NCI-H446 (cell line): ENCODE measurements at places on chromosomes 1 and 21.

DNA sequence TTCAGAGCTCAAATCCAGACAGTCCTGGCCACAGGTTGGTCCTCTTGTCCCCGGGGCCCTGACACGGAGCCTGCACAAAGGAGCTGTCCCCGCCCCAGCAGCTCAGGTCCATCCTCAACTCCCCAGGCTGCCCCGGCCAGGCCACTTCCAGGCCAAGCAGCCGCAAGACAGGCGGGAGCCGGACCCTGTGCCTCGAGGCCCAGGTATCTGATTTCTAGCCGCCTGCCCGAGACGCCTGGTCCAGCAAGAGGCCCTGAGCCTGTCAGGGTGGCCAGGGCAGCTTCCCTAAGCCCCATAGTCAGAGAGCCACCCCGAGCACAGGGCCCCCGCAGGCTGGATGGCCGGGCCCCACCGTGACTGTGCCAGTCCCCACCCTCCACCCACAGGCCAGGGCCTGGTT, 165.3 kb downstream of the PRDM16 start:
- DNase-seq = no peak

GRCh38 chr1:14614341-14614740, 15.9 kb downstream of the KAZN start:
- no peak for DNase-seq

GRCh38 chr1:29322147-29322694, 85.9 kb downstream of the PTPRU start:
- DNase-seq = no peak

- no peak for DNase-seq
These were observed 24.4 kb downstream of the MCOLN2 start for GRCh38 chr1:84972377-84972987.

GRCh38 chr1:44225761-44226160, 12.5 kb downstream of the DMAP1 start:
- no peak for DNase-seq

GRCh38 chr1:194833111-194833510, 1646.7 kb upstream of the B3GALT2 start:
- no peak for DNase-seq

- DNase-seq = no peak
These were observed at the start of gene MAP3K7CL for GRCh38 chr21:29130270-29130969. Gene MAP3K7CL (plus strand): TSS chr21:29130644. CDS start chr21:29133345, 2,701 bp downstream.

DNA sequence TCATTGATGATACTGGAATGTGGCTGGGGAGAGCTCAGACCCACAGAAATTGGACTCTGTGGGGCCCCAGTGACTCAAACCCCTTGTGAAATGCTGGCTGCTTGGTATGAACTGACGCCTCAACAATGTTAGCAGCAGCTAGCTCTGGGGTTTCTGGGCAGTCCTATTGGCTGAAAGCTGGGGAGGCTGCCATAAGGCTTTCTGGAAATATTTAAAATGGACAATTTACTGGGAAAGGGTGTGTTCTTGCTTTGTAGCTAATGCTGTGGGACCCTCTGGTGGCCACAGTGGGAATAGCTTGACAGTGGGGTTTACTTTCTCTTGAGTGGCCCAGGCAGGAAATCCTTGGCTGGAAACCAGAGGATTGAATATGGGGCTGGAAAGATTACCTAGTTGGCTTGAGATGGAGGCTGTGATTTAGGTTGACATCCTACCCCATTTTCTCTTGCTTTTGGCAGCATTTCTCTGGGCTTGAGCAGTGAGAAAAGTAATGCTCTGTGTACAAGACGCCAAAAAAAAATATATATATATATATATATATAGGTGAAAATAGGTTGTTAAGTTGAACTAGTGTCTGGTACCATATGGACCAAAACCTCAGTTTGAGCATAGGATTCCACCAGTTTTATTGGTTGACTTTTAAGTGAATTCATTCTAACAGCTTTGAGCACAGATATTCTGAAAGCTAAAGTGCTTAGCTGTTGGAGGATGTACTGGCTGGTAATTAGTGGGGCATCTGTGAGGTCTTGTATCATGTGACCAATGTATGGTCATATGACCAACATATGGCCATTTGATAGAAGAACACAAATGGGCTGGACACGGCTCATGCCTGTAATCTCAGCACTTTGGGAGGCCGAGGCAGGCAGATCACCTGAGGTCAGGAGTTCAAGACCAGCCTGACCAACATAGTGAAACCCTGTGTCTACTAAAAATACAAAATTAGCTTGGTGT, 8.2 kb upstream of the S100A10 start:
- DNase-seq = peak; percentile 73

DNA sequence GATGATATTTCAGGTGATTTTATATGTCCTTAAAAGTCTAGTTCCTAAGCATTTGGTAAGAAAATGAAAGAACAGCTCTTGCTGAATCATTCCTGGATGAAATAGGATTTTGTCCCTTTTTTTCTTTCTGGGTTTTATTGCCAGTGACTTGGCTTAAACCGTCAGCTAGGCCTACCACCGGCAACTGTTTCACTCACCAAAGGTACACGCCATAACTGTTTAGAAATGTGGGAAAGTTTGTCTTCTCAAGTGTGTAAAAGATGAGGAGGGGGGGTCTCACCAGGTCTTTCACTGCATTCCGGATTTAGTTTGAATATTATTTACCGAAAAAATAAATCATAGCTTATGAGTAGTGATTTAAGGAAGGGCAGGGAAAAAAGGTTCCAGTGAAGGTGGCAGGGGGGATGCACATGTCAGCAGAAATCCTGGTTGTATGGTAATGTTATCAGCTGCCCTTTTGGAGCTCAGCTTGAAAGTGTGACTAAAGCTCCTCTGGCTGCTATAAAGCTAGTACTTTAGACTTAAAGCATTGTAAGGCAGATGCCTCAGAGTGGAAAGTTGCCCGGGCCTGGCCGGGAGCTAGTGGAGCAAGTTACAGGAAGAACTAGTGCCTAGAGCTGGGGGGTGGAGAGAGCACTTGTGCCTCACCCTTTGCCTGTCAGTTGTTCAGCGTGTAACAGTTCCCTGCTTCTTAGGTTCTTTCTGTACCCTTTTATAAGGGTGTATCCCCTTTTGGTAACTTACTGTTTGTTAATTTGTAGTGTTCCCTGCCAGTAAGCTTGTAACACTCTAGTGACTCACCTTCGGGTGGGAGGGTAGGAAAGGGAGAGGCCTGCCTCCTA, 3.1 kb downstream of the ATP1A1 start:
- peak; percentile 41 for DNase-seq

DNA sequence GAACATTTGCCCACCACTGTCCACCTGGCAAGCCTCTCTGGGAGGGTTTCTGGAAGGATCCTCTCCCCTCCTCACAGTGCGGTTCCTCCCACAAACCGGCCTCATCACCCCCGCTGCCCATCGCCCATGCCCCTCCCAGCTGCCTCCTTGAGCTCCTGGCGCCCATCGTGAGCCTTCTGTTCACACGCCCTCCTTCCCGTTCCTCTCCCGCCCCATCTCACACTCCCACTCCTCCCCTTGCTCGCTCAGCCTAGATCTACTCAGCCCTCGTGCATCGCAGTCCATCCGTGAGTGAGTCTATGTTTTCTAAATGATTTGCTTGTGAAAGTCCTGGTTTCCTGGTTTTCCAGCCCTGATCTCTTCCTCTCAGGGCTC, 119.1 kb upstream of the C1orf174 start:
- no peak for DNase-seq

- no peak for DNase-seq
These were observed 58.9 kb downstream of the DDX20 start for GRCh38 chr1:111814642-111815041.

- DNase-seq = no peak
These were observed 7.1 kb downstream of the KIF26B start for GRCh38 chr1:245161866-245162265.

DNA sequence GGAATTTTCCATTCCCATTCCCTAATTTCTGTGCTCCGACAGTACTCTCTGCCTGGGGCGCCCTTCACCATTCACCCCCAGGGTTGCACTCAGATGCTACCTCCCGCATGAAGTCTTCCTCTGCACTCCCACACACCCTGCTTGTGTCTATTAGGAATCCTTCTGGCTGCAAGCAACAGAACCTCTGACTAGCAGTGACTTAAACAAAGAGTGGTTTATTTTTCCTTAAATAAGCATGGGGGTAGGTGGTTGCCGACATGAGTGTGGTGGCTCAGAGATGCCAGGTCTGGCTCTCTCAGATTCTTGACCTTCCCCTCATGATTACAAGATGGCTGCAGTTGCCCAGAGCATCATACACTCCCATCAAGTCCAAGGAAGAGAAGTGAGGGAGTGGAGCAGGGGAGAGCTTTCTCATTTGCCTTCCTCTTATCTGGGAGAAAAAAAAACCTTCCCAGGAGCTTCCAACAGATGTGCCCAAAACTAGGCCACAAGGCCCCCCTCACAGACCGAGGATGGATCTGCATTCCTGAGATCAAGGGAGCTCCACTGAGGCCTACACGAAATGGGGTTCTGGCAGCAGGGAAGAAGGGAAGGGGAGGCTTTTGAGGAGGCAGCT, 49.6 kb upstream of the LBR start:
- DNase-seq = no peak

DNA sequence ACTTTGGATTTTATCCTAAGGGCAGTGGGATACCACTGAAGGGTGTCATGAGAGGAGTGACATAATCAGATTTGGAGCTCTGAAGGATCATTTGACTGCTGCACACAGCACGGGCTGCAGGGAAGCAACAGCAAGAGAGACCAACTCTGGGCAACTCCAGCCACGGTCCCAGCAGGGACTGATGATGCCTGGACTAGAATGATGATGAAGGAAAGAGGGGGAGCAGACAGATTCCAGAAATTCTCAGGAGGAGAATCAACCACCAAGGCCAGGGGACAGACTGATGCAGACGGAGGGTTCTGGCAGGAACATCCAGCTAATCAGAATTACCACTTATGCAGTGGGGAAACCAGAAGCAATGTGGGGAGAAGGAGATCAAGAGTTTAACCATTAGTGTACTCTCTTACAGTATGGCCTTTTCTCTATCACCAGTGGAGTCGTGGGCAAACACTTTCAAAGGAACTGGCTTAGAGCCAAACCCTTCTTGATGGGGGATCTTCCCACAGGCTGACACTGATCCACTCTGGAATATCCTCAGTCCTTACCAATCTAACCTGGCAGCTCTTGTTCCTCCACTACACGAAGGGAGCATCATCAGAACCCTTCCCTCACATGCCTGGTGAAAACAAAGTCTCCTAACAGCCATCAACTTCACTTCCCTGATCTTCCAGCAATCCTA, 3.3 kb downstream of the URB1 start:
- no peak for DNase-seq

- DNase-seq = no peak
These were observed 962.2 kb downstream of the ADGRL2 start for GRCh38 chr1:82762829-82763532.

DNA sequence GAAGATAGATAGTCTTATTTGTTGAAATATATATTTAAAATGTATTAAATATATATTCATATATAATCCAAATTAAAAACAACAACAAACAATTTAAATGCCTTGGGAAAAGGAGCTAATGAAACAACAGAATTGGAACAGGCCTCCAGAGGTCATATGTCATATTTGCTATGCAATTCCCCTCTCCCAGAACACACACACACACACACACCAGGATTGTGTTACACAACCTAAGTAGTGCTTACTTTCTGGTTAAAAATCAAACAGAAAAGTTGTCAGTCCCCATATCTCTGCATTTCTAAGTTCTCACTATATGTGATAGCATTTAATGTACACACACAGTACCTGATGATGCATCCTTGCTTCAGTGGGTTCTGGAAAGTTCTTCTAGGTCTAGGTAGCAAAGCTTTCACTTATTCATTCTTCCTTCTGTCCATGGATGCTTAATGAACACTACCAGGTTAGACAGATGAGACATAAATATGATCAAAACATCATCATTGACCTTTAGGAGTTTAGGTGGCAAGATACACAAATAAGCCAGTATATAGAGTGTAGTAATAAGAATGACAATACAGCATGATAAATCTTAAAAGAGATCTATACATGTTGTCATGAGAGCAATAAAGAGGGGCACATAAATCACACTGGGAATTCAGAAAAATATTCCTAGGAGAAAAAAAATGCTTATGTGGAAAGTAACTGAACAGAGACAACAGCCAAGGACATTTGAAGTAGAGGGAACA, 662.8 kb downstream of the PTPRC start:
- DNase-seq = no peak

DNA sequence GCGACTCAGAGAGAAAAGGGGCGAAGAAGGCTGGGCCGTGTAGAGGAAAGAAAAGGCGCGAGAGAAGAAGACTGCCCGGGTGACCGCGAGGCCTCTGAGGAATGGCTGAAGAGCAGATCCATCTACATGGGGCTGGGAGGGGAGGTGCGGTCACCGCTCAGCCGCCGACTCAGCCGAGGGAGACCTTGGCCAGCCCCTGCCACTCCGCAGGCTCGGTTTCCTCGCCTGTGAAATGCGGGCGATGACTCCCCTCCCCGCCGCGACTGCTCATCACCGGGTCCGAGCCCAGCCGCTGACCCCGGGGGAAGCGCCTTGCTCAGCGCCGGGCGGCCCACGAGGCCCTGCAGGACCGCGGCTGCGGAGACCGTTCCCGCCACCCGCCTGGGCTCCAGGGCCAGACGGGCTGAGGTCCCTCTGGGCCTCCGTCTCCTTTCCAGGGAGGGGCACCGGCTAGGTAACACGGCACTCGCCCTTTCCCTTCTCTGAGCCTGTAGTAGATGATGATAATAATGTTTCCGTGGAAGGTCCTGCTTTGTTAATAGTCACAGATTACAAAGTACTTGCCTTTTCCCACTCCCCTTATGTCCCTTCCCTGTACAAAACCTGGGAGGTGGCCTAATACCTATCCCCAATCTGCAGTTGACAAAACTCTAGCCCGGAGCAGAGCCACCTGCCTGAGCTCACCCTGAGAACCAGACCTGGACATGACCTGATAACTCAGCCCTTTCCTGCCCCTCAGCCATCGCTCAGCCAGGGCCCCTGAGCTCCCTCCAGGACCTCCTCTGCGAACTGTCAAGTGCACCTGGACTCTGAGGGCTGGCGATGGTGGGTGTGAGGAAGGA, 1.6 kb upstream of the BSND start:
- no peak for DNase-seq
